Transverse colon (tissue), 4 donors: ENCODE measurements at places on chromosomes 4 and X.

GRCh38 chr4:141133146-141133998 is at the start of gene RNF150:
Gene RNF150, minus strand, starts transcription at chr4:141133469.
- no peaks in the 10 kb centered on the region for H3K4me1 ChIP-seq
- H3K27me3 ChIP-seq: peaks cover 62% of the 10 kb centered on the region
- H3K27ac ChIP-seq: peak within 1 kb of the TSS; percentile 85
- no peaks in the 10 kb centered on the region for H3K36me3 ChIP-seq
- DNase-seq: peak; percentile 58

DNA sequence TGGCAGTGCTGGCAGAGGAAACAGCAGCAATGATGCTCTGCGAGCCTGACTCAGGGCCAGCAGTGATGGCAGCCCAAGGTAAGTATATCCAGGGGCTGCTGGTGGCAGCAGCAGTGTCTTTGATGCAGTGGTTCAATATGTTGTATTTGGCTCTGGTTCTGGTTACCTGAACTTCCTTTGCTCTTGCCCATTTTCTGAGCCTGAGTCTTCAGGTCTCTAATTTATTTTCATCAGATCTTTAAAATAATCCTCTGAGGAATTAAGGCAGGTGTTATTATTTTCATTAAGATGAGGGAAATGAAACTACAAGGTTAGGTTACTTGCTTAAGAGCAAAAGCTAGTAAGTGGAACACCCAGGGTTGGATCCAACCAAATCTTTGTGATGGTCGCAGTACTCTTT is 102.8 kb upstream of the BMP2K start:
- no peak for DNase-seq
- no peaks in the 10 kb centered on the region for H3K27me3 ChIP-seq
- no peak overlapping the region for H3K27ac ChIP-seq
- no peaks in the 10 kb centered on the region for H3K4me1 ChIP-seq

GRCh38 chr4:3177426-3177825 is 71.5 kb upstream of the MSANTD1 start:
- DNase-seq: no peak
- no peak overlapping the region for H3K4me3 ChIP-seq
- H3K4me1 ChIP-seq: peaks cover 5% of the 10 kb centered on the region
- no peak overlapping the region for H3K27ac ChIP-seq
- no peaks in the 10 kb centered on the region for H3K36me3 ChIP-seq
- H3K27me3 ChIP-seq: no peaks in the 10 kb centered on the region

GRCh38 chr4:77360451-77360850 is 203.4 kb downstream of the CCNG2 start:
- no peaks in the 10 kb centered on the region for H3K36me3 ChIP-seq
- DNase-seq: no peak
- no peaks in the 10 kb centered on the region for H3K27me3 ChIP-seq
- no peak overlapping the region for H3K27ac ChIP-seq
- H3K4me3 ChIP-seq: no peak overlapping the region

- no peak overlapping the region for H3K27ac ChIP-seq
- H3K36me3 ChIP-seq: no peaks in the 10 kb centered on the region
- H3K27me3 ChIP-seq: no peaks in the 10 kb centered on the region
- no peak overlapping the region for H3K4me3 ChIP-seq
Observed at GRCh38 chrX:124699876-124700275, 353.5 kb downstream of the SH2D1A start.
